Smooth muscle cell of bladder (primary cell): ENCODE measurements at places on chromosomes 16 and 17. TPM values are rescaled to one million over a fixed set of nuclear protein-coding genes. Genes with fewer than 3 reads are reported as not detected.

The CMTM2 gene
- not detected in 2 replicates for total RNA-seq

The SPATA32 gene
- total RNA-seq = 0.09 and 0.14 TPM in 2 replicates

The IL34 gene
- total RNA-seq = 4.1 and 5.3 TPM in 2 replicates

The CMTM1 gene
- total RNA-seq = 1.3 and 1.8 TPM in 2 replicates

The CACNA1G gene
- under 0.01 and 0.37 TPM in 2 replicates for total RNA-seq

The C1QL1 gene
- total RNA-seq = 0.18 and 0.28 TPM in 2 replicates

The SGCA gene
- total RNA-seq = 0.18 TPM in 1 of 2 replicates, not detected in the other

The RNF222 gene
- total RNA-seq = not detected in 2 replicates

The GRAPL gene
- not detected in 2 replicates for total RNA-seq

The CIITA gene
- total RNA-seq = under 0.01 and 0.09 TPM in 2 replicates

The GCGR gene
- total RNA-seq = 0.09 TPM in 1 of 2 replicates, not detected in the other

The CHP2 gene
- total RNA-seq = not detected in 2 replicates

The CHST5 gene
- total RNA-seq = not detected in 2 replicates

The CLEC3A gene
- total RNA-seq = not detected in 2 replicates

The ZNF624 gene
- total RNA-seq = 4.0 and 4.1 TPM in 2 replicates

The ZNF830 gene
- 11.8 and 16.2 TPM in 2 replicates for total RNA-seq

The LLGL2 gene
- total RNA-seq = 0.14 and 0.37 TPM in 2 replicates

The BRICD5 gene
- total RNA-seq = 1.00 and 1.8 TPM in 2 replicates

The PARD6A gene
- total RNA-seq = 0.43 and 0.65 TPM in 2 replicates

The ZNF750 gene
- not detected in 2 replicates for total RNA-seq

The HEXIM1 gene
- total RNA-seq = 6.0 and 14.9 TPM in 2 replicates

The ZNF423 gene
- 0.28 and 1.0 TPM in 2 replicates for total RNA-seq

The NOMO2 gene
- 192 and 204 TPM in 2 replicates for total RNA-seq

The P2RX1 gene
- total RNA-seq = 0.57 and 1.2 TPM in 2 replicates

The MYH1 gene
- total RNA-seq = 0.09 TPM in 1 of 2 replicates, not detected in the other

The CX3CL1 gene
- total RNA-seq = 0.09 TPM in 1 of 2 replicates, not detected in the other

The CACNG1 gene
- total RNA-seq = not detected in 2 replicates

The ERN1 gene
- 10.0 and 10.9 TPM in 2 replicates for total RNA-seq

The RAB26 gene
- total RNA-seq = 0.71 and 1.6 TPM in 2 replicates

The TMC8 gene
- not detected in 2 replicates for total RNA-seq

The LPO gene
- not detected in 2 replicates for total RNA-seq

The BICDL2 gene
- total RNA-seq = under 0.01 and 0.37 TPM in 2 replicates

The SLC16A3 gene
- total RNA-seq = 165 and 326 TPM in 2 replicates

The CLCN7 gene
- total RNA-seq = 50.6 and 91.4 TPM in 2 replicates

The TSPAN10 gene
- 0.57 and 2.1 TPM in 2 replicates for total RNA-seq

The CACNB1 gene
- 3.6 and 5.3 TPM in 2 replicates for total RNA-seq

The CDRT15 gene
- total RNA-seq = not detected in 2 replicates

The TTLL6 gene
- 0.18 and 0.57 TPM in 2 replicates for total RNA-seq

The CHCT1 gene
- total RNA-seq = 0.14 TPM in 1 of 2 replicates, not detected in the other

The PRSS27 gene
- 0.57 and 0.74 TPM in 2 replicates for total RNA-seq

The ST3GAL2 gene
- 21.6 and 22.8 TPM in 2 replicates for total RNA-seq

The PLEKHH3 gene
- total RNA-seq = 8.2 and 9.0 TPM in 2 replicates

The KRTAP3-2 gene
- total RNA-seq = not detected in 2 replicates

The TMEM235 gene
- not detected in 2 replicates for total RNA-seq

The CLEC18B gene
- total RNA-seq = 0.14 and 0.55 TPM in 2 replicates

The MYOCD gene
- total RNA-seq = 9.8 and 11.9 TPM in 2 replicates

The CSH2 gene
- not detected in 2 replicates for total RNA-seq

The TBC1D3B gene
- total RNA-seq = 1.0 and 1.3 TPM in 2 replicates

The TM4SF5 gene
- not detected in 2 replicates for total RNA-seq

The EME1 gene
- 1.3 TPM in 2 replicates for total RNA-seq

The DNASE1L2 gene
- total RNA-seq = 0.43 and 0.65 TPM in 2 replicates

The OR1F1 gene
- not detected in 2 replicates for total RNA-seq

The FLOT2 gene
- 34.3 and 39.2 TPM in 2 replicates for total RNA-seq

The PABPN1L gene
- total RNA-seq = not detected in 2 replicates

The ST6GALNAC2 gene
- 1.0 and 4.1 TPM in 2 replicates for total RNA-seq

The CES1 gene
- total RNA-seq = 0.43 and 2.5 TPM in 2 replicates

The LRRC75A gene
- 0.71 and 0.83 TPM in 2 replicates for total RNA-seq

The KRT32 gene
- under 0.01 TPM in 1 of 2 replicates, not detected in the other for total RNA-seq

The C17orf58 gene
- total RNA-seq = 9.9 and 11.5 TPM in 2 replicates
